DMS79 (cell line): ENCODE measurements at places on chromosomes 1 and 21.

- no peak for DNase-seq
Measured at GRCh38 chr1:220407191-220407590, 120.7 kb upstream of the MARK1 start.

GRCh38 chr1:12473596-12474362 lies 144.2 kb downstream of the DHRS3 start:
- no peak for DNase-seq

- DNase-seq, result no peak
Measured at GRCh38 chr1:158711098-158711497, 9.4 kb downstream of the OR6K3 start.

GRCh38 chr1:180981596-180982387 lies 40.9 kb downstream of the STX6 start:
- peak; percentile 86 for DNase-seq

GRCh38 chr1:97382206-97382605 lies 538.6 kb downstream of the DPYD start:
- no peak for DNase-seq

DNA sequence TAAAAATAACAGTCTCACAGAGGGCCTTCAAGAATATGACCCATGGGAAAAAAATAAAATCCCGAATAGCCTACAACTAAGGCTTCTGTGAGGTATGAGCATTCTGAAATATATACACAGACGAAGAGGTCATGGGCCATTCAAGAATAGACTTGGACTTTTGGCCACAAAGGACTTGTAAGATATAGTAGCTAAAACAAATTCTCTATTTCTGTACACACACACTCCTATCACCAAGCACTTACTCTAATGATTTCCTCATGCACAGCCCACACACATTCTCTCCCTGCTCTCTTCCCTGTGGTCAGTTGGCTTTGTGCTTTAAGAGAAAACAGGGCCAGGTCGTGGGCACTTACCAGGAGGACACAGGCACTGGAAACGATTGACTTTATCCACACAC lies 69.7 kb upstream of the ADAM30 start:
- DNase-seq, result no peak

GRCh38 chr1:199759268-199759730 lies 268.2 kb upstream of the NR5A2 start:
- DNase-seq, result no peak

DNA sequence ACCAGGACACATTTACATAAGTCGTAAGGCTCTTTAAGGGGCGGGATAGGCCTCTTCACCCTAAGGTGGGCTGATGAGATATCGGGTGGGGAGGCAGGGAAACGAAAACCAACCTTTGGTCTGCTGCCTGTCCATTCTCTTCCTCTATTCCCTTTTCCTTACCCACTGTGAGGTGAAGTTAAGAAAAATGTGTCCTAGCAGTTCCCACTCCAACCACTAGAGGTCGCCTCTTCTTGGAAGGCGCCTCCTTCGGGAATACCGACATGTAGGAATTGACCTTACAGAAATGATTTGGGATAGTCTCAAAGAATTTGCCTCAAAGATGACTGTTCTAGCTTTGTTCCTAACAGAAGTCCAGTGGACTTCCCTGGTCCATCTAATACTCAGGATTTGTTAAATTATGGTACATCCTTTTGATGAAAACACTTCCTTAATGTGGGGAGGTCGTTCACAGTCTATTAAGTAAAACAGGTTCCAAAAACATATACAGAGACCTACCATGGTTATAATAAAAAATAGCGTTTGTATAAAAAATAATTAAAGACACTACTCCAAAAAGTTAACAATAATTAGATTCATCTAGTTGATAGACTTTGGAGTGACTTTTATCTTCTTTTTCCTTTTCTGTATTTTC lies 14.1 kb downstream of the AZIN2 start:
- DNase-seq, result no peak

GRCh38 chr1:215842905-215843304 lies 275.8 kb downstream of the KCTD3 start:
- no peak for DNase-seq

- no peak for DNase-seq
Measured at GRCh38 chr1:147516157-147516917, 25.0 kb upstream of the BCL9 start.

DNA sequence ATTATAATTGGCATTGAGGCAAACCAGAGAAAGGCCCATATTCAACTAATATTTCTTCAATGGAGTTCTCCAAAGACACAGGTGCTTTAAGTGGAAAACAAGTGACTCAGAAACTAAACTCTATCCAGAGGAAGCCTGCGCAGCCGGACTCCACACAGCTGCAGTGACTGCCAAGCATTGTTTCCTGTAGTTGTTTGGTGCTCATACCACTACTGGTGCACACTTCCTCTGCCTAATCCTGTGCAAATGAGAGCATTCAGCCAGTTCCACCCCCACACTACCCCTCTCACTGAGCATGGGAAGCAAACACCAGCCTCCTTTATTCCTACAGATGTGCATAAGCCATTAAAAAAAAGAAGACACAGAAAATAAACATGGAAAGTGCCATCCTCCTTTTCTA lies 102.9 kb downstream of the VAV3 start:
- DNase-seq, result no peak

DNA sequence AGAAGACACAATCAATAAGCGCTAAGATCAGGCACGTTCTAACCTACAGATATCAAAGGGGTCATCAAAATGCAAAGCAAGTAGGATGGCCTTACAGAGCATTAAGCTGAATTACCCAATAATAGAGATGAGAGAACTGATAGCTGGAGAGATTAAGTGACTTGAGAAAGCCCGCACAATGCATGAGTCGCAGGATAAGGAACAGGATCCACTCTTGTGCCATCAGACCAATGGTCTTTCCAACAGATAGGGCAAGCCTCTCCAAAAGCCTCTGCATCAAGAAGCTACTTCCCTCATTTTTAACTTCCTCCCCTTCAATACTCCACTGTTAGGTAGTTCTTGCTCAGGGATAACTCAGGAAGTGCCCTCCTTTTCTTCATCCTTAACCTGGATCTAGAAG lies 2.6 kb downstream of the CHML start:
- DNase-seq, result no peak

DNA sequence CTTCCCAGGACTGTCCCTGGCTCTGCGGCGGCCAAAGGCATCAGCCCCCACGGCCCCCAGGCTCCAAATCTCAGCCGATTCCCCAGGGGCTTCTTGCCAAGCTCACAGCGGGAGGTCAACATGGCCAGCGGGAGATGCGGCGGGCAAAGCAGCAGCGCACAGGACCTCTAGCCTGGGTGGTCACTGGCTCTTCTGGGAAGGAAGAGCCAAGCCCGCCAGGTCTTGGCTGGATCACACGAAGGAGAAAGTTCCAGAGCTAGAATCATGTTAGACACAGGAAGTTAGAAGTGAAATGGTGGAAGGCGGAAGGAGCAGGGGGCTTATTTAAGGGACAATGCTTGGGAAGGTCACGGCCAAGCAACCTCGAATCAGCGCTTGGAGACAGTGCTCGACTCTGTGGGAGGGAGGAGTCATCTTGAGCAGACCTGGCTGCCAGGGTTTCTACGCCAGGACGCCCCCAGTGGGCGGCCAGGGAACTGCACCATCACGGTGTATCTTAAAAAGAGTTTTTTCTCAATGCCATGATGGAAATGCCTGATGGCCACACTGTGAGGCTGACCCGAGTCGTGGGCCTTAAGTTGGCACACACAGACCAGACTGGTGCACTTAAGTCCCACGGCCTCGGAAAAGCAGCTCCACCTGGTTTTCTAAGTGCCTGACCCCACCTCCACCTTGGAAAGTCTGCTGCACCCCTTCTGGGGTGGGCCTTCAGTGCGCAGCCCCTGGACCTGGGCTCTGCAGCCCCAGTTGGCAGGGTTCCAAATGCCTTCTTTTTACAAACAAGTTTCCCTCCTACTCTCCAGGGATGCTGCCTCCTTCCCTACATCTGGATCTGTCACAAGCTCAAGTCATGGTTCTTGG lies 29.3 kb downstream of the SLC66A1 start:
- no peak for DNase-seq

- no peak for DNase-seq
Measured at GRCh38 chr21:42352441-42353095, 1.8 kb upstream of the TFF2 start.

GRCh38 chr1:230349020-230349393 lies 77.1 kb downstream of the PGBD5 start:
- DNase-seq, result no peak

GRCh38 chr1:4851385-4852065 lies 197.1 kb downstream of the AJAP1 start:
- peak; percentile 87 for DNase-seq

DNA sequence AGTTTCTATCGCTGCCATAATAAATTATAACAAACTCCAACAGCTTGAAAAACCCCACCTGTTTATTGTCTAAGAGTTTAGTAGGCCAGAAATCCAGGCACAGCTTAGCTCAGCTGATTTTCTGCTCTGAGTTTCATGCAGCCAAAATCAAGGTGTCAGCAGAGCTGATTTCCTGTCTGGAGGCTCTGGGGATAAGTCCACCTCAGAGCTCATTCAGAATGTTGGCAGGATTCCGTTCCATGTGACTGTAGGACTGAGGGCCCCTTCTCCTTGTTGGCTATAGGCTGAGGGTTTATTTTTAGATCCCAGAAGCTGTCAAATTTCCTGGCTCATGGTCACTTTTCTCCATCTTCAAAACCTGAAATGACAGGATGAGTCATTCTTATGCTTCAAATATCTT lies 91.6 kb upstream of the CHODL start:
- no peak for DNase-seq

DNA sequence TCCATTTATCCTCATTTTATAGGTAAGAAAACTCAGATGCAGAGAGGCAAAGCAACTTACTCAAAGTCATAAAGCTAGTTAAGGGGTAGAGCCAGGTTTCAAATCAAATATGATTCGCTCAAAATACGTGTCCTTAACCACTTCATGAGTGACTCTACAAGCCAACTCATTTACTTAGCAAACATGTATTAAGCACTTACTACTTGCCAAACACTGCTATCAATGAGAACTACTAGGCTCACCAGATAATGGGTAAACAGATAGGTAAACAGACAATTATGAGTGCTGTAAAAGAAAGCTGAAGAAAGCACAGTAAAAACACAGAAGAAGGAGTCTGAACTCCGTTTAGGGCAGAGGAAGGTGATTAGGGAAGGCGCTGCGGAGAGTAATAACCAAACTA lies 65.9 kb downstream of the WDR64 start:
- no peak for DNase-seq

- no peak for DNase-seq
Measured at GRCh38 chr1:160830321-160831153, 32.1 kb downstream of the CD244 start.

DNA sequence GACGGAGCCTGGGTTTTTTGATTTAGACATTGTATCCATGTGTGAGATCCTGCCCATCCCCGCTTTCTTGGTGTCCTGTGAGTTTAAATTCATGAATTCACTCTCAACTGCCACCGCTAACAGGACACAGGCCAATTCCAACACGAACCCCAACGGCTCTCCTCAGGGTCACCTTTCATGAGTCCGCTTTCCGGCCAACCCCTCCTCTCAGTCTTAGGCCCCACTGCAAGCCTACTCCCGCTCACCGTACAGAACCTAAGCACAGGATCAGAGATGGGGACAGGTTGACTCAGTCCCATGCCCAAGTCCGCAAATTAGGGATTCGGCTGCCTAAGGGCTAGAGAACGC lies 238 bp upstream of the SCP2 start:
- DNase-seq, result no peak

GRCh38 chr1:185774394-185774793 lies 40.2 kb downstream of the HMCN1 start:
- no peak for DNase-seq
